ENCODE measurements at places on chromosomes 2 and 18.

DNA sequence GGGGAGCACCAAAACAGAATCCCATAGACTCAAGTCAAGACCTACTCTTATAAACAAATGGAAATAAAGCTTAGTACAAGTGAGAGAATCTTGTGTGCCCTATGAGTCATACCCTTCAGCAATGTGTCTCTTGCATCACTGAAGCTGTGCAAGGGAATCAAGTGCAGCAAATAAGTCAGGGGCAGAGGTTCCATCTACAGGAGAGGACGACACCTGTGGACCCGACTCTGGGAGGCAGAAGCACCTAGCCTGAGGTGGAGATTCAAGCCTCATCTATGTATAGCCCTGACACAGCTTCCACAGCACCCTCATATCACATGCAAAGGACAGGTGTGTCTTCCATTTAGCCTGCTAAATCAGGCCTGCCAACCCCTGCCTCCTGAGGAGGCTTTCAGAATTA lies 298.2 kb downstream of the CNTNAP5 start:
- DNase-seq: no peak

DNA sequence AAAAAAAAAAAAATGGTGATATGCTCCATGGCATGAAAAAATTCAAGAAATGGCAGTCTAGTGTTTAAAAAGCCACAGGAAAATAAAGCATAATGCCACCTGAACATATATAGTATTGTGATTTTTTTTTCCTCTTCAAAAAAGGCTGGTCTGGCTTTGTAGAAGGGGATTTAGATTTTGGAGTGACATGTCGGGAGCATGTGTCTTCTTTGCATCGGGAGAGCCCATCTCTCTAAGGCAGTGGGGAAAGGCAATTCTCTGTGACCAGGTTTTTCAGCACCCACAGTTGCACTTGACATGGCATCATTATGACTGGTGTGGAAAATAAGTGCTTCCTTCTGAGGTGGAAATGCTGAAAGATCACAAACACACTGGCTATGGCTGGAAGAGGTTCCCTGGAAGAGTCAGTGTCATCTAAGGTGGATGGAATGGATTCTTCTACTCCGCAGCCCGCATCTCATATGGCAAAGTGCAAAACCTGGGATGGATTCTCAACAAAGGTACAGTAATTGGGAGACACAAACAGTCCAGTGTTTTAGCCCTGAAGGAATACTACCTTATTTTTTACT lies 172.5 kb downstream of the AGAP1 start:
- DNase-seq: peak; percentile 85

- DNase-seq: no peak
Measured at GRCh38 chr18:408367-408766, 92.1 kb downstream of the COLEC12 start.

GRCh38 chr2:237074211-237074993 lies 11.3 kb upstream of the COPS8 start:
- no peak for DNase-seq

DNA sequence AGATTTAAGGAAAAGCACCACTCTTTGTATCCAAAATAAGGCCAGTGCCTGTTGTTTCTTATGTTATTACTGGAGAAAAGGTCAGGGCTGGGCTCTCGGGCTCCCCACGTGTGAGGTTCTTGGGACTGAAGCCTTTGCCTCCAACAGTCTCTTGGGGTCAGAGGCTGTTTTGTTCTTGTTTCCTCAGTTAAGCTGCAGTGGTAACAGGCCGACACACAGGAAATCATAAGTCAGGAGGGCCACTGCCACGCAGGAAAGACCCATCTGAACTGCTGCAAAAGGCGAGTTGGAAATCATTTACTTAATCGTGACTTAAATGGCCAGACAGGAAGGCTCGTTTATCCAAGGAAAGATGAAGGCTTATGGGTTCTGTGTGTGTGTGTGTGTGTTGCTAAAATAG lies 30.3 kb upstream of the IL37 start:
- peak; percentile 6 for DNase-seq

DNA sequence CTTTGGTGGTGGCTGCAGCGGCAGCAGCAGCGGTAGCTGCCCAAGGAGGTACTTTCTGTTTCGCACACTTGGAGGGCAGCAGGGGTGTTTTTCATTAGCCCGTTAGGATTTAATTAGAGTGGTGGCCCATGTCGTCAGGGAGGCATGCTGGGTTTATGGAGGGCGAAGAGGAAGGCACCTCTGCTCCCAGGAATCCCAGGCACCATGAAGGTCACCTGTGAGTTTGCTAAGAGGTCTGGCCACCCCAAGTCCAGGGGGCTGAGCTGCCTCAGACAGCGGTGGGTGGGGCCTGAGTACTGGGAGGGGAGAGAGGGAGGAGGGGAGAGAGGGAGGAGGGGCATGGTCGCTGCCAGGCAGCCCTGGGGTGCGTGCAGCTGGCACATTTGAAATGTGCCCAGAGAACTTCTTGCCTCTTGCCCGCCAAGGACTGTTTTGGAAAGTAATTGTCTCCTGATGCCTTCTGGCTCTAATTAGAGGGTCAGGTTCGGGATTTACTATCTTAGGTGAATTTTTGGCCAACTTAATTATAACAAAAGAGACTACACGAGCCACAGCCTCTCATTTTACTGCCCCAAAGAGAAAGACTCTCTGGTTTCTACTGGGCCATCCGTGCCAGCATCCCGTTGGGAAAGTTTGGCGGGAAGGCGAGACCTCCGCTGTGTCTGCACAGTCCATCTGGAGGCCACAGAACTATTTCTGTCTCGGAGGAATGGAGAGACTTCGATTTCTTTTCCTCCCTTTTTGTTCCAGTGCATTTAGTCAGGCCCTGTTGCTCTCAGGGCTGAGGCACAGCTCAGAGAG lies 62.0 kb downstream of the GLI2 start:
- no peak for DNase-seq

GRCh38 chr2:95390272-95390880 lies 12.1 kb upstream of the FAHD2A start:
- DNase-seq: no peak

DNA sequence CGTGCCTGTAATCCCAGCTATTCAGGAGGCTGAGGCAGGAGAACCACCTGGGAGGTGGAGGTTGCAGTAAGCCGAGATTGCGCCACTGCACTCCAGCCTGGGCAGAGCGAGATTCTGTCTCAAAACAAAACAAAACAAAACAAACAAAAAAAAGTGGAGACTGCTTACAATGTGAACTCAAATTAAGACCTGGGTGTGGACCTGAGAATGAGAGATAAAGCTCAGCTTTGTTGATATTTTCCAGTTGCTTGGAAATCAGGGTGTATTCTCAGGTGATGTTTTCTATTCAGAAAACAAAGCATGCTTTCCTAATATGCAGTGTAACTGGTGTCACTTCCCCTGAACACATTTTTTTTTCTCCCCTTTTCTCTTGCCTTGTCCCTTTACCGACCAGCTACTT lies 5.3 kb upstream of the CERS6 start:
- no peak for DNase-seq

DNA sequence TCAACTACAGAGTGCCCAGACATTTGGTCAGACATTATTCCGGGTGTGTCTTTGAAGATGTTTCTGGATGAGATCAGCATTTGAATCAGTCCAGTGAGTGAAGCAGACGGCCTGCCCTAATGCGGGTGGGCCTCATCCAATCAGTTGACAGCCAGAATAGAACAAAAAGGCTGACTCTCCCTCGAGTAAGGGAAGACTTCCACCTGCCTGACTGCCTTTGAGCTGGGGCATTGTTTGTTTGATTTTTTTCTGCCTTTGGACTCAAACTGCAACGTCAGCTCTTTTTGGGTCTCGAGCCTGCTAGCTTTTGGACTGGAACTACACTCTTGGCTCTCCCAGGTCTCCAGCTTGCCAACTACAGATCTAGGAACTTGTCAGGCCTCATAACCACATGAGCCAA lies 111.7 kb upstream of the AGAP1 start:
- no peak for DNase-seq

- DNase-seq: no peak
Measured at GRCh38 chr2:101560780-101561315, 85.9 kb upstream of the RFX8 start.

DNA sequence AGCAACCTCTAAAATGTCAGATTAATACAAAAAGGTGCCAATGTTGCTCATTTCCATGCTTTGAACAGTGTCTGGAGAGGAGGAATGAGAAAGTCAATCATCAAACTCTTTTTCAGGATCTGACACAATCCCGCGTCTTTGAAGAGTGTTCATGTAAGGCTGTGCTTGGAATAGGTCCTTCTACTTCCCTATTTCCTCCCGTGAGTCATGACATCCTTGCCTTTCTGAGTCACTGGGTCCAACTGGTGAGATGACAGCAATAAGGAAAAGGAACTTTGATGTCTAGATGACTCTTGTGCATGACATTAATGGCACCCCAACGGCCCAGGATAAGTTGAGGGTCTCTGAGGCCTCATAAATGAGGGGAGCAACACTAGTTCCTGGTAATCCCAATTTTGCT lies 109.0 kb upstream of the CELF4 start:
- no peak for DNase-seq

- peak; percentile 73 for DNase-seq
Measured at GRCh38 chr2:182897137-182897536, 30.7 kb upstream of the FRZB start.

DNA sequence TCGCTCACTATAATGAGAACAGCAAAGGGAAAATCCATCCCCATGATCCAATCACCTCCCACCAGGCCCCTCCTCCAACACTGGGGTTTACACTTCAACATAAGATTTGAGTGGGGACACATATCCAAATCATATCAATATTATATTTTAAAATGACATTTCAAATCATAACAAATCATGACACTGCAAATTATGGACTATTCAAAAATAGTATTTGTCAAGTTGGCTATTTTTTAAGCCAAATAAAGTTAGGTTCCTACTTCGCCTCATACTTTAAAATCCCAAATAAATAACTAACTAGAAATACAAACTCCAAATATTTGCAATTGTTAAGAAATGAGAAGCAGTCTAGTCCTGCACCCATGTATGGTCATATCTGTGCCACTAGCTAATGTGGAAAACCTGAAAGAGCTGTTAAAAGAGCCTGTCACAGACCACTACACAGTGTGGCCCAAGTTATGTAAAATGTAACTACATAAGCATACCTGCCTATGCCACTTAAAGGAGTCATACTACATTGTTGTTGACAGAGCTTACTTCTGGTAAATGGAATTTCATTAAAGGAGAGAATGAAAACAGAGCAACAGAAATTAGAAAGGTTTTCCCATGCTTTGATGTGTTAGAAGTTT lies 334.7 kb upstream of the GULP1 start:
- no peak for DNase-seq
